Foreskin melanocyte (primary cell): ENCODE measurements at places on chromosomes 6 and 20.
A peak's percentile ranks its signal among the peaks of the same experiment; 100 is the strongest.

DNA sequence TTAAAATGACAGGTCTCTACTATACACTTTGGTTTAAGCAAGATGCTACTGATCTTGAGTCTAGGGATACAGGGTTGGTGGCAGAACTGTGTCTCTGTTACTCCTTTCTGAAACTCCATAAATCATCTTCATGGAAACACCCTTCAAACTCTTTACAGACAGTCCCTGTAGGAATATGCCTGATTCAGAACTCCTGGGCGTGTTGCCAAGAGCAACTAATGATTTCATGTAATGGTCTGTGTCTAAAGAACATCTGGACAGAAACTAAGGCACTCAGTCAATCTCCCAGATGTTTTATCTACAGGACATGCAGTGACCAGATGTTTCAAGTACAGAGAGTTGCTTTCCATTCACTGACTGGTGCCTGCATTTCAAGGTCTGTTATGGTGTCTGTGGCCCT, 464.4 kb upstream of the CHD6 start:
- DNase-seq = no peak

DNA sequence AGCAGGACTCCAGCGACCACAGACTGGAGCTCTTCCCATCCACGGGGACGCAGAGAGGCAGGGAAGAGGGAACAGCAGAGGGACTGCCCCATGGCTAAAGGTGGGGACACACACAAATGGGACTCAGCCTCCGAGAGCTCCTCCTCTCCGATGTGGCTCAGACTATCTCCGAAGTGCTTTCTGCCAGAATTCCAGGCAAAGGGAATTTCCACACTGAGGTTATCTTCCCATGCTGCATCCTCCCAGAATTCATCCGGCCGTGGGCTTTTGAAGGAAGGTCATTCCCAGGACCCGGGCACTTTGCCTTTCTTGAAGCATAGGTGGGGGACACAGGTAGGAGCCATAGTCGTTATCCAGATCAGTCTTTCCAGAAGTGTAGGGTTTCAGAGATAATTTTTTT, 67.9 kb downstream of the SULF2 start:
- DNase-seq = no peak

- DNase-seq = no peak
Observed at GRCh38 chr6:56699066-56699654, 56.5 kb upstream of the DST start.

DNA sequence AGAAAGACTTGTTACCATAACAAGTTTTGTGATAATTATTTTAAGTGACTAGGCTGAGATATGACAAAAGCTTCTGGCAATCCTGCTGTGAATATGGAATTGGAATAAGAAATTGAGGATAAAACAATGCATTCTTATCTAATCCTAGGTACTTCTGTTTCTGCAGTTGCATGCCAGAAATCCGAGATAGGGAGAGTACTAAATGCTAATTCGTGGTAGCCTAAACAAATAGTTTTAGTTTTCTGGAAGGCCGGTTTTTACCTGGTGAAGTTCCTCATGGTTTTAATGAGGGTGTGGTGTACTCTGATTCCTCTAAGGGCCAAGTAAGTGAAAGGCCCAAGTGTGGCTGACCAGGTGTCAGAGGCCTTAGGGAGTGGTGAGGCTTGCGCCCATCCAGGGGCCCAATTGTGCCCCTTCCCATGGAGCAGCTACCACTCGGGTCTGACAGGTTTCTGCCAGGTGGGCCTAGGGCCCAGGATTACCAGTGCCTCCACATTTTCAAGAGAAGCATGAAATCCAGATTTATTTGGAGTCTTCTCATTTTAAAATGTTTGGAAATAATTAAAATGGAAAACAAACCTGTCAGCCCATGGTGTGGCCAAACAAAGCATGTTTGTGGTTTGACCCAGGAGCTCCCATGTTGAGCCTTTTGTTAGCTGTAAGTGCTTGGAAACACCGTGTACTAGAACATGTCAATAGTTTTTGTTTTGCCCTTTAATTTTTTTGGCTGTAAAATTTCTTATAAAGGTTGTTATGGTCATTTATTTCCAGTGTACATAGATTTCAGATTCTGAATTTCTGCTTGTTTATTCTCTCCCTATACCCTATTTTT, 6.6 kb downstream of the PLCB4 start:
- DNase-seq = no peak

GRCh38 chr6:165910184-165910966, 247.3 kb upstream of the PDE10A start:
- DNase-seq = no peak

DNA sequence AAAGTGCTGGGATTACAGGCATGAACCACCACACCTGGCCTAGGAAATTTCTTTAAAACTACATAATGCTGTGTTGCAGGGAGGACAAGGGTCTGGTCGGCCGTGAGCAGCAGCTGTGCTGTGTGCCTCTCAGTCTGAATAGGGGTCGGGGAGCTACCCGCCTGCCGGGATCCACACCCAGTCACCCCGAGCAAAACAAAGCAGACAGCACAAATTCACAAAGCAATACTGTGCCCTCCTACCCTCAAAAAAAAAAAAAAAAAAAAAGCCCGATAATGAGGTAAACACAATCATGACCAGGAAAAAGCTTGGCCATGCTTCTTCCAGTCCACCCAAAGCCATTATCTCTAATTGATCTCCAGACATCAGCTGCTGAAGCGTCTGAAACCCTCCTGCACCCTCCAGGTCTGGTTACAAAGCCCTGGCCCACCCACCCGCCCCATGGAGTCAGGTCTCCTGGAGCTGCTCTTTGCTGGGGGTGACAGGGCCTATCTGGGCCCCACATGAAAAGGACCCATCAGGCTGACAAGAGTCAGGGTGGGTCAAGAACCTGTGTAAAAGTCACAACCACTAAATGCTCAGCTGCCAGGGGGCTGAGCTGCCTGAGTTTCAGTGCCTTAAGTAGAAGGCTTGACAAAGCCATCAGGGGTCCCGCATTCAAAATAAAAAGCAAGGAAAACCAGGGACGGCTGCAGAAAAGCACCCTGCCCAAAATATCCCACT, 88.2 kb downstream of the NOL4L start:
- DNase-seq = no peak

- peak; percentile 97 for DNase-seq
Observed at GRCh38 chr6:101146389-101146788, 247.1 kb upstream of the GRIK2 start.

- peak; percentile 4 for DNase-seq
Observed at GRCh38 chr6:49636713-49637349, at the start of gene RHAG. Gene RHAG (minus strand): TSS chr6:49636839. CDS start chr6:49636812, 27 bp downstream.
